ENCODE measurements at places on chromosomes 5 and 9.
A peak's percentile ranks its signal among the peaks of the same experiment; 100 is the strongest.

GRCh38 chr5:37554405-37554739 lies 175.3 kb downstream of the WDR70 start:
- no peak for DNase-seq

DNA sequence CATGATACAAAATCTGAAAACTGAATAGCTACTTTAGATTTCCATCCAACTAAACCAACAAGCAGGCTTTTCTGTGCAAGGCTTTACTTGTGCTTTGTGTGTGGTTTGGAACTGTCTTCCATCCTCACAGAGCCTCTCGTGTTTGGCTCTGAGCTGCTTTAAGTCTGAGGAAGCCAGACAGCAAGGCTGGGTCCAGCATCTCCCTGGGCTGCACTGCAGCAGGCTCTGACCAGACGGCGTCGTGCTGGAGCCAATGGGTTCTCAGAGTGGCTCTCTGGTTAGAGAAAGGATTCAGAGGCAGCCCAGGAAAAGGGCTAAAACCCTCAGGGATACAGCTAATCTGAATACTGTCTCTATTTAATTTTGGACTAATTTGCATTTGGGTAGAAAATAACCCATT lies 207.9 kb upstream of the EFNA5 start:
- DNase-seq: no peak

GRCh38 chr9:119852390-119852789 lies 483.2 kb upstream of the BRINP1 start:
- no peak for DNase-seq

DNA sequence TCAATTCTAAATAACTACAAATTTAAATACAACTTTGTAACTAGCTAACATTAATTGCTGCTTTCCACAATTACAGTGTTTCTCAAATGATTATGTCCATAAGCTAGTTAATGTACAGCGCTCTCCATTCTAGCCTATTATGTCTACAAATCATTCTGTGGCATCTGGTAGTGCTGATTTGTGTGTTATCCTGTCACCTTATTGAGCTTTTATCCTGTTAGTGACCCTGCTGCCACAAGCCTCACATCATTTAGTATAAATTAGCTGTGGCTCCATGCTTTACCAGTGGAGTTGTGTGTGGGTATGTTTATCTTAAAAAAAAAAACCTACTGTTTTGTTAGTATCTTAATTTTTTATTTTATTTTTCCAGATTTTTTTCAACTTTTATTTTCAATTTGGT lies 112.6 kb upstream of the PJA2 start:
- DNase-seq: no peak

DNA sequence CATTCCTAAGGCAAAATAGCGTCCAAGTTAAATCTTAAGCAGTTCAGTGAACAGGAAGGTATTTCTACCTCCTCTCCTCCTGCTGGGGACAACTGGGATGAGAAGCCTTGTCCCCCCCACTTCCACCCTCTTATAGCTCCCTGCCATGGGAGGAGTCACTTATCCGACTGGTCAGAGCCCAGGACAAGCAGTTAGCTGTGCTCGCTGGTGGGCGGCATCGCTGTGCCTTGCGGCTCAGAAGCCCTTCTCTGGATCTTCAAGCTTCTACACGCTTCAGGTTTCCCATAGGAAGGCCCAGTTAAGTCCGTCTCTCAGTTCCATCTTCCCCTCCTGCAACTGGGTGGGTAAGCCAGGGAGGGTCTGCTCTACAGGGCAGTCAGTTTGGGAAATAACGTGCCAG lies 77.2 kb downstream of the PAX5 start:
- no peak for DNase-seq

DNA sequence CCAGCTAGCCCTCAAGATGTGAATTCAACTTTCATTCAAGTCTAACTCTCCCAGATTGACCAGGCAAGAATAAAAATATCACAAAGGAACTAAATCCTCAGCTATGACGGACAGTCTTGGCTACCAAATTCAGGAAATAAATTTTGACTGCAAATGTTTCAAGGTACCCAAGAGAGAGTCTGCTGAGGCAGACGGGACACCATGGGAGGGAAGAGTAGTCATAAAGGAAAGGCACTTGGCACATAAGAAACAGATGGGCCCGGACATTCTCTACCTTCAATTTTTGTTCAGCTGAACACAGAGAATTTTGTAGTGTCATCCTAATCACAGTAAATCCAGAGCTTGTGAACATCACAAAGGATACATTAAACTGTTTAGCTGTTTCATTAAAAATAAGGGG lies 390.0 kb downstream of the DTWD2 start:
- DNase-seq: no peak

GRCh38 chr9:121326130-121326838 lies 43.8 kb downstream of the STOM start:
- peak; percentile 29 for DNase-seq

- DNase-seq: no peak
These were observed 27.5 kb downstream of the FAM163B start for GRCh38 chr9:133581513-133582343.

DNA sequence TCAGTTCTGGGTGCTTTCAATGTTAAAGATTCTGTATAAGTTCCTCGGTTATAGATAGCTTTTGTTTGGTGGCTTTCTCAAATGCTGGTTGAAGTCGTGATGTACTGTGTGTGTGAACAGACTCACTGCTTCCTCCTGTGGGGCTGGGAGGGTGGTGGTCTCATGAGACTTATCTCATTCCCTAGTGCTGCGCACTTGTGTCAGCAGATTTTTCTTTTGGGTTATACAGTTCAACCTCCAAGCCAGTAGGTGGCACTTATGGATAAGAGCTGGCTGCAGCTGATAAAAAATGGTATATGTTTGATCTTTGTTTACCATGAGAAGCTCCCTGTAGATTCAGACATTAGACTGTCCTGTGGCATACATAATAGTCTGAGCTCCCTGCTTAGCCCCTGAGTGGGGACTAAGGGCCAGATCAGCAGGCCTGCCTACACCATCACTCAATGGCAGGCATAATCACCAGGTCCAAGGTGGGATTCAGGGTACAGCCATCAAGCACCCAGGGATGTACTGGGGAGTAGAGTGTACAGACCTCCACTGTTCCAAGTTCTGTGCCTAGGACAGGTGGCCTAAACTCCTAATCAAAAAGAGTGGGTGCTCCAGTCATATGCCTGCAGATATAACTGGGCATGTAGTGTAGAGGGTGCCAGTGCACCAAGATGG lies 174.2 kb downstream of the OXCT1 start:
- DNase-seq: no peak

- no peak for DNase-seq
These were observed 332.4 kb downstream of the KCTD16 start for GRCh38 chr5:144503123-144503522.

DNA sequence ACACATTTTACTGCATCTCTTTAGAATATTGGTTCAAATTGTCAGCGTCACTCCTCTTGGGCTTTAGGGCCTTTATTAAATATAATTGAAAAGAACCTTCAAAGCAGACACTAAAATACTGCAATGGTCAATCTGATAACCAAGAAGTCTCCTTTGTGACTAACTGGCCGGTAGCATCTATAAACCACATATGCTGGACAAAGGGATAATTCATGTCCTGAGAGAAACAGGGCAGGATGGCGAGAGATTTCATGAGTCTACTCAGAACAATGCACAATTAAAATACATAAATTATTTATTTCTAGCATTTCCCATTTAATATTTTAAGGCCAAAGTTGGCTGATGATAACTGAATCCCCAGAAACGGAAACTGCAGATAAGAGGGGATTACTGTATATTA lies 1083.4 kb upstream of the CDH18 start:
- DNase-seq: no peak

DNA sequence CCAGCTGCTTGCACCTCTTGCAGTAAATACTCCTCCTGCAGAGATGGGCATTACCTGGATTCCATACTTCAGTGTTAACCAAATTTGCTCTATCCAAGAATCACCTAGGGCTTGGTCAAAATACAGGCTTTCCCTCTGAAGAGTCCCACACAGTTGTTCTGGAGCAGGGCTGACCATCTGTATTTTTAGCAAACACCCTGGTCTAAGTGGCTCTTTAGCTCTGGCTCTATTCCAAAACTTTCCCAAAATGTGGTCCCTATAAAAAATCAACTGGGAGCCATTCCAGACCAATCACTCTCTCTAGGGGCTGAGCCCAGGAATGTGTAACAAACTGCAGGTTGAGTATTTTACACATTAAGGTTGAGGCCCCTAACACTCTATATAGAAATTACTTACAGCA lies 153.7 kb downstream of the SPOCK1 start:
- DNase-seq: no peak

- DNase-seq: no peak
These were observed 19.6 kb upstream of the C5orf47 start for GRCh38 chr5:173969167-173970049.

DNA sequence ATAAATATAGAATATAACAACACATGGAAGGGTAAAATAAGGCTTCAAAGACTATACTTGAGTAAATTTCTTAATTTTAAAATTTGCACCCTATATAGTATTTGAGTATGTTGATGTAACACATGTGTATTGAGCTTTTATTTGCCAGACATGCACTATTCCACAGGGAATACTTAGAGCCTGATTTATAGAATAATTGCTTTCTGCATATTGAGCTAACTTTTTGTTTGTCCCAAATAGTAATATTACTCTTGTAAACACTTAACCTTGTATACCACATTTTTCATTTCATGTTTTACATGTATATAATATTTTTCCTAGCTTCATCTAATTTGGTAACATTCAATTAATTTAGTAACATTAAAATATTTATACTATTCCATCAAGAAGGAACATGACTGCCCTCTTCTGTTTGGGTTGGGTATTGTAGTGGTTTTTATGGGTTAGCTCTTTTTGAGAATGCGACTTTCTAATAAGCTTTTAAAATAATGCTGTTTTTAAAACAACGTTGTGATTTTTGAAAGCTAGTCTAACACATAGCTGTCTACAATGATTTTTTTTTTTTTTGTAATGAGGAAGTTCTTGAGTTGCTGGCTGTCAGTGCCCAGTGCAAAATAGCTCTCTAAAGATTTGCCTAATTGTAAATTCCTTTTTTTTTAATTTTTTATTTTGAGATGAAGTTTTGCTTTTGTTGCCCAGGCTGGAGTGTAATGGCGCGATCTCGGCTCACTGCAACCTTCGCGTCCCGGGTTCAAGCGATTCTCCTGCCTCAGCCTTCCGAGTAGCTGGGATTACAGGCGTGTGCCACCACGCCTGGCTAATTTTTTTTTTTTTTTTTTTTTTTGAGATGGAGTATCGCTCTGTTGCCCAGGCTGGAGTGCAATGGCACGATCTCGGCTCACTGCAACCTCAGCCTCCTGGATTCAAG lies 4.8 kb downstream of the SUB1 start:
- no peak for DNase-seq

DNA sequence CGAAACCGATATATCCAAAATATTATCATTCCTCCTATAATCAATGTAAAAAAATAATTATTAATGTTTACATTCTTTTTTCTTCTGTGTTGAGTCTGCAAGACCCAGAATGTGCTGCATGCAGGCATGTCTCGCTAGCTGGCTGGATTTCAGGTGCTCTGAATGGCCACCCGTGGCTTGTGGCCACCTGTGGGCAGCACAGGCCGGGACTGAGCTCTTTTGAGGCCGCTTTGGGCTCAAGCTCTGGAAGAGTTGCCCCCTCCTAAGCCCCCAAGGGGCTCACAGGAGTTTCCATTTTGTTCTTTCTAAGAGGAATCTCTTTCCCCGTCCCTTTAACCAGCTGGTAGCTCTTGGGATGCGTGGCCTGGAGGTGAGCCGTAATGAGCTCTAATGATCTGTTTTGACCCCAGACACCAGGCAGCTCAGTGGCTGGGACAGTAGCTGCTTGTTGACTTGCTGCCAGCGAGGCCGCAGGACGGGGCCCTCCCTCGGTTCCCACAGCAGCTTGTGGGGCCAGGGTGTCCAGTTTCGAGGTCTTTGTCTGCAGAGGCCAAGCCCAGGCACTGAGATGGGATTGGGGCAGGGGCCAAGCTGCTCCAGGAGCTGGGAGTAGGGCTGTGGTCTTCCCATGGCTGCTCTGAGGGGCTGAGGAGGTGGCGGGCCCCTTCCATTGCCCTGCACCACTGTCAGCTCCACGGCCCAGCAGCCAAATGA lies 20.8 kb downstream of the ASS1 start:
- DNase-seq: no peak

DNA sequence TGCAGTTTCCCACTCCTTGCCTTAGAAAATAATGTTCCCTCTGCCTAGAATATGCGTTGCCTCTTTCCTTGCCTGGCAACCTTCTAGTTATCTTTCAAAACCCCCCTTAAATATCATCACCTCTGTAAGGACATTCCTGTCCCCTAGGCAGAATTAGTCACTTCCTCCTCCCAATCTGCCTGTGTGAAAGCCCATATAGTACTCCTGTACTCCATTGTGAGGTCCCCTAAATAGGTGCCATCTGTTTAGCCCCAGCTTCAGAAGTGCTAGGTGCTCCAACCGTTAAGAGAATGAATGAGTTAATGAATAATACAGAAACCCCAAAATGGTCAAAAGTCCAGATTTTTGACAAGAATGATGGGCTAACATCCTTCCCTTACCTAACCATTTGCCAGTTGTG lies 181.4 kb downstream of the GDNF start:
- DNase-seq: peak; percentile 17

- no peak for DNase-seq
These were observed 44.4 kb upstream of the ROR2 start for GRCh38 chr9:91994422-91994821.

- DNase-seq: peak; percentile 43
These were observed 12.7 kb upstream of the THG1L start for GRCh38 chr5:157718519-157718918.

GRCh38 chr5:180233729-180234128 lies 24.7 kb upstream of the RASGEF1C start:
- no peak for DNase-seq

- DNase-seq: no peak
These were observed 22.6 kb upstream of the TGFBI start for GRCh38 chr5:136006164-136006563.

DNA sequence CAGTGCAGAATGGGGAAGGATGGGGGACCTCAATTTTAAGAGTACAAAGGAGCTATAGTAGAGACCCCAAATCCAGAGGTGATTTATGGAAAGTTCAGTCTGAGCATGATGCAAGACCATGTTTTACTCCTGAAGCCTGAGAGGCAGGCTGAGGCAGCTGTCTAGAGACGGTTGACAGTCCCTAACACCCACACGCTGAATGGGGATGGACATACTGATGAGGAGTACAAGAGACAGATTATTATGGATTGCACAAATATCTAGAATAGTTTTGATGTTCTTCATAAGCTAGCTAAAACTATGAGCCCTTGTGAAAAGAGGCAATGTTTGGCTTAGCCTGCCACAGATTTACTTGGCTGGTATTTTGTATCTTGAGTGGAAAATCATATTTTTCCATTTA lies 64.5 kb downstream of the PRR16 start:
- DNase-seq: no peak

- no peak for DNase-seq
These were observed 14.1 kb downstream of the ADRB2 start for GRCh38 chr5:148840531-148840930.

DNA sequence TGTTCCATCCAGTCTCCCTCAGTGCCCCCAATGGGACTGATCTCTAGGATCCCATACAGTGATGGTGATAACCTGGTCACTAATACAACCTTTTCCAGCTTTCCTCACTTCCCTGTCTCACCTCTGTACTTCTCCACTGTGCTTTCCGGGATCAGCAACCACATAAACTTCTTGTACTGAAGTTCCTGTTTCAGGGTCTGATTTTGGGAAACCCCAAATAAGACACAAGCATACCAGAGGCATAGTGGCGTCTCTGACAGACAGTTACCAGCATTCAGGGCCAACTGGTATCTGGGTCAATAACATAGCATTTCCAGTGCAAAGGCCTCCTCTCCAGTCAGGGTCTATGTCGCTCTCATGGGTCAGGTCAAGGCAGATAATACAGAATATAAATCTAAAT lies 64.3 kb downstream of the GLDC start:
- DNase-seq: no peak
